ENCODE measurements at places on chromosomes 4 and X.

DNA sequence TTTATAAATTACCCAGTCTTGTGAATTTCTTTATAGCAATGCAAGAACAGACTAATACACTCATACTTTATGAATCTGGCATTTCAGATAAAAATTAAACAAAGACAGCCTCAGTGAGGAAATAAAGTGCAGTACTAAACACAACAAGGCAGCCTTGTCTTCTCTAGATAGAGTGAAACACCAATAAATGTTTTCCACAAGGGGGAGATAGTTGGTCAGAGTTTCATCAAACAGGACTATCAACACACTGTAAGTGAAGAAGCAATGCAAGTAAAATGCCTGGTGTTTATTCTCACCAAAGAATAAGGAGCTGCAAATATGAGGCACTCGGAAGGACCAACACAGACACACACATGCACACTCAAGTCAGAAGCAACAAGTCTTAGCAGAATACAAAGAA lies 62.8 kb downstream of the FAM9B start:
- DNase-seq = no peak

DNA sequence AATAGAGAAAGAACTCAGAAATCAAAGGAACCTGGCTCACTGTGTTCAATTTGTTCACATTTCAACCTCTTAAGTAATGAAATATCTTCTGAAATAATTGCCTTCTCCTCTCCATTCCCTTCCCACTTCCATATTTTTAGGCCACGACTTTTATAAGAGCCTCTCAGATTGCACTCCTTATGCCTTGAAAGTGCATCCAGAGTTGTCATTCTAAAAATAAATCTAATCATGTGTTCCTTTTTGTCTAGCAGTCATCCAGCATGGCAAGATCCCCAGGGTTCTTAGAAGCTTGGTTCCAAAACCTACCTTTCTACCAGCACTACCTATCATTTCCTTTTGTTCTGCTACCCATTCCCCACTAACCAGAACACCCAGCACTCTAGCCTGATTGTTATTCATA lies 42.4 kb upstream of the RPA4 start:
- DNase-seq = no peak

- DNase-seq = no peak
Observed at GRCh38 chrX:68894142-68894512, 65.3 kb downstream of the EFNB1 start.

- no peak for DNase-seq
Observed at GRCh38 chrX:129760155-129760554, 19.6 kb upstream of the SASH3 start.

GRCh38 chr4:173917255-173917960 lies 366.1 kb downstream of the FBXO8 start:
- DNase-seq = no peak

DNA sequence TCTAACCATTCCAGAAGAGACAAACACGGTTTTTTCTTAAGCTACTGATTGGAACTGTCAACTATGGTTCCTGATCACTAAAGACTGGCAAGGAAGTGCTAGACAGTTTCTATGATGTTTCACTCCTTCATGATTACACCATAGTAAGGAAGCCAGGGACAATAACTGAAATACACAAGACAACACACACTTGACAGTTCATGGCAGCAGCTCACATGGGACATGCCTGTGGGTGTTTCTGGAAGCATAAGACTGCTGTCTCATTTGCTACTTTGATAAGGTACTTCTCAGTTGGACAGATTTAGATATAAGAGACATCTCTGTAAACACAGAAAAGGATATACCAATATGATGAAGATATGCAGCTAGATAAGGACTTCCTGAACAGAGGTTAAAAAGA lies 8.3 kb upstream of the IRAK1 start:
- DNase-seq = no peak

- DNase-seq = no peak
Observed at GRCh38 chrX:46647251-46647650, 73.7 kb downstream of the CHST7 start.

- no peak for DNase-seq
Observed at GRCh38 chr4:25755911-25756310, 100.3 kb downstream of the SLC34A2 start.

GRCh38 chr4:155597933-155598451 lies 68.7 kb upstream of the GUCY1A1 start:
- no peak for DNase-seq

DNA sequence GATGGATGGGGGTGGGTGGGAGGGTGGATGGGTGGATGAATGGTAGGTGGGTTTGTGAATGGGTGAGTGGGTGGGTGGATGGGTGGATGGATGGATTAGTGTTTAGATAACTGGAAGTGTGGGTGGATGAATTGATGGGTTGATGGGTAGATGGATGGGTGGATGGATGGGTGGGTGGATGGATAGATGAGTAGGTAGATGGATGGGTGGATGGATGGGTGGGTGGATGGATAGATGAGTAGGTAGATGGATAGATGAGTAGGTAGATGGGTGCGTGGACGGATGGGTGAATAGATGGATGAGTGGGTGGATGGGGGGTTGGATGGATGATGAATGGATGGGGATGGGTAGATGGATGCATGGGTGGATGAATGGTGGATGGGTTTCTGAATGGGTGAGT lies 20.3 kb upstream of the ASMTL start:
- DNase-seq = no peak

- no peak for DNase-seq
Observed at GRCh38 chr4:102503301-102503746, 2.2 kb downstream of the NFKB1 start.

GRCh38 chrX:138929926-138930582 lies 218.5 kb upstream of the FGF13 start:
- DNase-seq = no peak

GRCh38 chrX:39144956-39145355 lies 343.7 kb downstream of the MID1IP1 start:
- no peak for DNase-seq

- no peak for DNase-seq
Observed at GRCh38 chr4:155799116-155799793, 40.4 kb downstream of the GUCY1B1 start.

DNA sequence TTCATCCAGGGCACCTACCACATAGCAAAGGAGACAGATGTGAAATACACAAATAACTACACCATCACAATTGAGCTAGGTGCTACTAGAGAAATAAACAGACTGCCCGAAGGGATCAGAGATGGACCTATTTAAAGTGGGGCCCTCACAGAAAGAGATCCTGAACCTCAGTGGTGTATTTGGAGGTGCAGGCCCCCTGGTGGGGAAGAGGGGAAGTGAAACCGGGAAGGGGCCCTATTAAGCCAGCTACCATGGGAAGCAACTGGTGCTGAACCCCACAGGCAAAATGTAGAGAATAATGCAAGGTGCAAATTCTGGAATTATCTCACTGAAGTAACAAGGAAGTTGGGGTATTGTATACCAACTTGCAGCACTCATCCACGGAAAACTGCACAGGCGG lies 78.6 kb upstream of the FAM9A start:
- peak; percentile 4 for DNase-seq

DNA sequence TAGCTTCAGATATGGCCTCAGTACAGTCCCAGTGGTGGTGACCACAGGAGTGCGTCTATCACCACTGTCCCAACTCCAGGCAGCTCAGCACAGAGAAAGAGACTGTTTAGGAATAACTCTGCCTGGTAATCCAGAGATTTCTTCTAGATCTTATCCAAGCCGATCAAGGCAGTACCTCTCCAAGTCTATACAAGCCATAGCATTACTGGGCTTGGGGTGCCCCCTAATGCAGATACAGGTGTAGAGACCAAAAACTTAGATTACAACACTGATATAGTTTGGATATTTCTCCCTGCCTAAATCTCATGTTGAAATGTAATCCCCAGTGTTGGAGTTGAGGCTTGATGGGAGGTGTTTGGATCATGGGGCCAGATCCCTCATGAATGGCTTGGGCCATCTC lies 100.9 kb downstream of the PTCHD1 start:
- DNase-seq = no peak

DNA sequence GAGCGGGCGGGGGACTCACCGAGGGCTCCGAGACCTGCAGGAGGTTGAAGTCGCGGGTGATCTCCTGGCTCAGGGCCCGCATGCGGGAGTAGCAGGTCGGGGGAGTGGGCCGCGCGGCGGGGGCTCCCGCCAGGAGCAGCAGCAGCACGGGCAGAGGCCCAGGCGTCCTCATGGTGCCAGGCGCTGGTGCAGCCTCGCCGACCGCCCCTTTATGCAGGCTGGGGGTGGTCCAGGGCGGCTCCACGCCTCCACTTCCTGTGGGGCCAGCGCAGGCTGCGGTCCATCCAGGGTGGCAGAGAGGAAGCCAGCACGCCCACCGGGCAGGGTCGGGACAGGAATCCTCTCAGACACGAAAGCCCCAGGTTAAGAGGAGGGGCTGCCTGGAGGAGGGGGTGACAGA lies at the start of gene CYTL1:
Gene CYTL1, minus strand, starts transcription at position 185 of the 400 bp plus-strand sequence. Its CDS starts 13 bp downstream, at position 172.
- no peak for DNase-seq

DNA sequence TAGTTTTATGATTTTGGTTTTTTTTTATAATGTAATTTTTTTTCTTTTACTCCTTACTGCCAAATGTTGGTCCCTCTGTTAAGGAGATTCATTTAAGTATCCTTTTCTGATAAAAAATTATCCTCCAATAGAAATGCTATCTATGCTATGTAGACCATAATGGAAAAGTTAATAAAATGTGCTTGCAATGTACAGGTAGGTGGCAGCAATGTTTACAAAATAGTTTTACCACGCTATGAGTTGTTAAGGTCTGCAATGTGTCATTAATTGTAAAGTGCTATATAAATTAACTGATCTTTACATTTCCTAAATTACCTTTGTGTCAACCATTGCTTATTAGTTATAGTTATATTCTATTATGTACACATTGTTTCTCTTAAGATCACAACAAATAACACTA lies 3.8 kb upstream of the CENPC start:
- no peak for DNase-seq

DNA sequence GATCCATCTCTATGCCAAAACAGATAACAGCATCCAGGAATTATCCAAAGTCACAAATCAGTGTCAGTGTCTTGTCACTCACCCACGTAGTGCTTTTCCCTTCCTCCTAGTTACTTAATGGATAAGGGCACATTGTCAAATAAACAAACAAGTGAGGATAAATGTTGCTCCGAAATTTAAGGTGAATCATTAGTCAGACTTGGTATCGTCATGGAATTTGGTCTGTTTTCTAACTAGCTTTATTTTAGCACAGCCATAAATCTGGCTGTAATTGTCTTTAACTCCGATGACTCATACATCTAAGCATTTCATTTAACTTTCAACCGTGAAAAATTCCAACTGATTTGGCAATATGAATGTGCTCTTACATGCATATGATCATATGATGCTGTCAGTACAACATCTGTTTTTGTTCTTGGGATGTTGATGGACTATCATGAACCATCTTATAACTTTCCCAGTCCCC lies 83.3 kb downstream of the SNCA start:
- DNase-seq = no peak

DNA sequence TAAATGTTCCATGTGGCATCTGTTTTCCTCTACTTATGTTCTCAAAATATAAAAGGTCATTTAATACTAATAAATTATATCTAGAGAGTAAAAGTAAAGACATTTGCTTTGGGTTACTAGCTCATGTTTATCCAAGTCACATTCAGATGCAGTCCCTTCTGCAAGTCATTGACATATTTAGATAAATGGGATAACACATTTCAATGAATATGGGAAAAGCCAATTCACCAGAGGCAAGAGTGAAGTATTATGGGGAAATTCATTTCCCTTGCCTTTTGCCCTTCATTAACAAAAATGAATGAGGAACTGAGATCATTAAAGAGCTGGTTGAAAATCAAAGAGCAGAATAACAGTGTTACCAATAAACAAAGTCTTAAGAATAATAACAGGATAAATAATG lies 306.2 kb upstream of the FSTL5 start:
- no peak for DNase-seq

GRCh38 chr4:26510334-26510964 lies 20.2 kb upstream of the CCKAR start:
- no peak for DNase-seq

GRCh38 chr4:6920171-6920570 lies 10.5 kb downstream of the TBC1D14 start:
- DNase-seq = no peak

- no peak for DNase-seq
Observed at GRCh38 chr4:5689065-5689464, 19.3 kb downstream of the EVC2 start.

DNA sequence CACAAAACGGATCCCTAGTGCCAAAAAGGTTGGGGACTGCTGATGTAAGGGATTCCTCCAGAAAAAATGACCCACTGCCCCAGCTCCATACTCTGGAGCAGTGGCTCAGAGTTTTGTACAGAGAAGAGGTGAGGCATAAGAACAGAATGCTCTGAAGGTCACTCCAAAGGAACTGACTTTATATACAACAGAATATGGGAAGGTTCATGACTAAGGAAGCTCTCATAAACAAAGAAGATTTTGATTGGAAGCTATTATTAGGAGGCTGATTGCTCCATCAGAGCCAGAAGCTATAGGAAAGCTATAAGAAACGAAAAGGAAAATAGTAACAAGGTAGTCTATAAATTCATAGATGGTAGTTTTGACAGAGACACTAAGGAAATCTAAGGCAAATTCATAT lies 203.1 kb downstream of the SLC7A11 start:
- no peak for DNase-seq

- no peak for DNase-seq
Observed at GRCh38 chr4:152605031-152605430, 69.1 kb upstream of the FBXW7 start.

- no peak for DNase-seq
Observed at GRCh38 chr4:173169178-173169427, 492 bp downstream of the GALNT7 start.

GRCh38 chr4:7421356-7422150 lies 13.2 kb downstream of the PSAPL1 start:
- no peak for DNase-seq

DNA sequence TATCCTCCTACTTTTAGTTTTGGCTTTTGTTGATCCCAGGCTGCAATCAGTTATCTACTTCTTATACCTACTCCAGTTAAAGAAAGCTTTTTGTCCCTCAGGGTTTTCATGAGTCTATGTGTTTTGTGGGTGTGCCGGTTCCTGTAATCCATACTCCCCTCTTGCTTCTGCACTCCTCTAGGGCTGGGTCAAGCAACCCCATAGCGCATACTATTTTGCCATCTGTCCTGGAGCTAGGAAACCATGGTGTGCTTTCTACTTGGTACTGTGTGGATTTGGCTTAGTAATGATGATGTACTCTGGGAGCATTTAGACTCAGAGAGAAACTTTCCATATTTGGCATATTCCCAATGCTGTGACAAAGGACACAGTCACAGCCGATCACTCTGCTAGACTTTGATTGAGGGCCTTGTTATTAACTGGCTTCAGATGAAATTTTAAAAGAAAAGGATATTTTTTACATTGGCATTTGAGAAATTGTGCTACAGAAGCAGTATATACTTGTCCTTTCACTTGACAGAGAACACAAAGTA lies 86.1 kb upstream of the GRXCR1 start:
- no peak for DNase-seq
